ENCODE measurements at places on chromosomes 2 and 18.

- DNase-seq = no peak
Observed at GRCh38 chr2:35081001-35081621, 1274.5 kb upstream of the CRIM1 start.

GRCh38 chr2:27170581-27171337 lies 22.0 kb downstream of the TCF23 start:
- DNase-seq = no peak

DNA sequence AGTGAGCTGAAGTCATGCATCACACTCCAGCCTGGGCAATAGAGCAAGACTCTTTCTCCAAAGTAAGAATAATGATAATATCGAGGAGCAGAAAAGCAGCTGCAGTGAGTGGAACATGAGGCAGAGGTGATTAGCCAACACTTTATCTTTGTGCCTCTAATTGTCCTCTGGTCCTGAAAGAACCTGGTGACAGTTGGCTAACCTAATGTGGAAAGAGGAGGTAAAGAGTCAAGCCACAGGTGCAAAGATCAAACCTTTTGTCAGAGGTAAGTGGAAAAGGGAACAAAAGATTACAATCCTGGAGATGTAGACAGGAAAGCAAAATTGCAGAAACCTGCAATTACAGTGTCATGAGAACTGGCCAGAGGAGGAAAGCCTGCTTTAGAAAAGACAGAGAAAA lies 53.5 kb upstream of the LCLAT1 start:
- no peak for DNase-seq

DNA sequence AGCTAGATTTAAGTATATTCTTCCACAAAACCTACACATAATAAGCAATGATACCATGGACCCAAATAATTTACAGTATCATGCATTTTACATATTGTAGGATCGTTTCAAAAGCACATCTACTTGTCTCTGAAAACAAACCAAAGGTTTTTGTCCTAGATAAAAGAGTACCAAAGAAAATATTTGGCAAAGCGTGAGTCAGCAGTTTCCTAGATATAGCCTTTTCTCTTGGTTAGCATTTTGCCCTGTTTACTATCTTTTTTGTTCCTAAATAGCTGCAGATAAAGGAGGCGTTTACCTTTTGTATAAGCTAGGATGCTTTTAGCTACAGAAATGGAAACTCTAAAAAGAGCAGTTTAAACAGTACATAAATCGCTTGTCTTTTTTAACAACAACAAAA lies 305.8 kb upstream of the GULP1 start:
- no peak for DNase-seq

DNA sequence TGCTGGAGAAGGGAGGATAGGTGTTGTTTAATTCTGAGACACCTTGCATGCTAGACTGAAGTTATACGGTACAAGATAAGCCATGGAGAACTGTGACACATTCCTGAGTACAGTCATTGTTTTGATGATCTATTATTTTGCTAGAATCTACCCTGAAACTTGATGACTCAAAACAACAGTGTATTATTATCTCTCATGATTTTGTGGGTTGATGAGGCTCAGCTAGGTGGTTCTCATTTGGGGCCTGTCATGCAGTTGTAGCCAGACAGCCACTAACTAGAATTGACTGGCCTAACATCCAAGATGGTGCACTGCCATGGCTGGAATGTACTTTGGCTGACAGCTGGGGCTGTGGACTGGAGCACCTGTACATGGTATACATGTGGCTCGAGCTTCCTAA lies 5.4 kb upstream of the IL1R1 start:
- DNase-seq = no peak

GRCh38 chr2:151664520-151664919 lies 69.8 kb downstream of the NEB start:
- DNase-seq = no peak

GRCh38 chr2:224952936-224953657 lies 89.2 kb downstream of the DOCK10 start:
- DNase-seq = no peak

DNA sequence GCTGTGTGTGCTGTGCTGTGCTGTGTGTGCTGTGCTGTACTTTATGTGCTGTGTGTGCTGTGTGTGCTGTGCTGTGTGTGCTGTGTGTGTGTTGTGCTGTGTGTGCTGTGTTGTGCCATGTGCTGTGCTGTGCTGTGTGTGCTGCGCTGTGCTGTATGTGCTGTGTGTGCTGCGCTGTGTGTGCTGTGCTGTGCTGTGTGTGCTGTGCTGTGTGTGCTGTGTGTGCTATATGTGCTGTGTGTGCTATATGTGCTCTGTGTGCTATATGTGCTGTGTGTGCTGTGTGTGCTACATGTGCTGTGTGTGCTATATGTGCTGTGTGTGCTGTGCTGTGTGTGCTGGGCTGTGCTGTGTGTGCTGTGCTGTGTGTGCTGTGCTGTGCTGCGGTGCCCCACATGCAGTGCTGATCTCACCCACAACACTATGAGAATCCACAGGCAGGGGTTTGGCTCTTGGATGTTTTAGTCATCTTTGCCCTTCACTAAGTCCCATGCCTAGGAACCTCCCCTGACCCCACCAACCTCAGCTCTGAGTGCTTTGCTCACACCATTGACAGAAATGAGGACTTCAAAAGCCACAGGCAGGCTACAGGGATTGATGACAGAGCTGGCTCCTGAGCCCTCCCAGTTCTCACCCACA lies 30.5 kb upstream of the MAL start:
- DNase-seq = no peak

Measured in activated T-helper 1 cell treated with Interleukin-2 at 50 U/mL for 16 hours (primary cell).